ENCODE measurements at places on chromosomes 16 and 17. TPM values are rescaled to one million over a fixed set of nuclear protein-coding genes. Genes with fewer than 3 reads are reported as not detected.

The QPRT gene
- polyA plus RNA-seq = 0.28 TPM

The KRT9 gene
- 0.12 TPM for polyA plus RNA-seq

The PYY gene
- not detected for polyA plus RNA-seq

The RNF43 gene
- 5.7 TPM for polyA plus RNA-seq

The CACNA1H gene
- polyA plus RNA-seq = 6.5 TPM

The MYH11 gene
- 120 TPM for polyA plus RNA-seq

The SLC5A2 gene
- polyA plus RNA-seq = 1.3 TPM

The ABCC12 gene
- polyA plus RNA-seq = not detected

The CTRB2 gene
- polyA plus RNA-seq = 0.35 TPM

The EFNB3 gene
- 1.3 TPM for polyA plus RNA-seq

The SSH2 gene
- polyA plus RNA-seq = 9.1 TPM

The COX6A2 gene
- 0.53 TPM for polyA plus RNA-seq

The HIRIP3 gene
- polyA plus RNA-seq = 9.7 TPM

The SCN4A gene
- polyA plus RNA-seq = 0.08 TPM

The COX11 gene
- 22.6 TPM for polyA plus RNA-seq

The LGALS9C gene
- 13.4 TPM for polyA plus RNA-seq

The HOXB4 gene
- 4.2 TPM for polyA plus RNA-seq

The DNAJC7 gene
- 55.4 TPM for polyA plus RNA-seq

The DUXB gene
- not detected for polyA plus RNA-seq

The CTF1 gene
- polyA plus RNA-seq = 3.3 TPM

The CMTR2 gene
- 8.8 TPM for polyA plus RNA-seq

The CYTH1 gene
- polyA plus RNA-seq = 36.0 TPM

The MYO18A gene
- polyA plus RNA-seq = 39.1 TPM
